ENCODE measurements at places on chromosomes 1 and 21.

DNA sequence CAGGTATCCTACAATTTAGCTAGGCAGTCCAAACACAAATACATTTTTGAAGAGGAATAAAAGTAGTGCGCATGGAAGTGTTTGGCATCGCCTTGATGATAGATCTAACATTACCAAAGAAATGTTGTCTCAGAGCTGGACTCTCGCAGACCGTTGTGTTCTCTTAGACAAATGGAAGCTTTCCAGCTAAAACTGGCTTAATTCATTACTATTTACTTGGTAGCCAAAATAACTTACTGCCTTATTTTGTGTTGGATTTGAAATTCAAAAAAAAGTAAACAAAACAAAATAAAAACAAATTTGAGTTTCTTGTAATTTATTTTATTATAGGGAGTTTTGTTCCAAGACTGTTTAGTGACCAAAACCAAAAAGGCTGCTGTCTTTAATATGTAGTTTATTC, 51.6 kb downstream of the PDE4B start:
- no peak for DNase-seq

- DNase-seq = no peak
These were observed 107.0 kb downstream of the PLXNA2 start for GRCh38 chr1:208137193-208137592.

- peak; percentile 31 for DNase-seq
These were observed 113.5 kb downstream of the OMA1 start for GRCh38 chr1:58432851-58433668.

GRCh38 chr1:67441183-67441582, 11.0 kb upstream of the SERBP1 start:
- no peak for DNase-seq

DNA sequence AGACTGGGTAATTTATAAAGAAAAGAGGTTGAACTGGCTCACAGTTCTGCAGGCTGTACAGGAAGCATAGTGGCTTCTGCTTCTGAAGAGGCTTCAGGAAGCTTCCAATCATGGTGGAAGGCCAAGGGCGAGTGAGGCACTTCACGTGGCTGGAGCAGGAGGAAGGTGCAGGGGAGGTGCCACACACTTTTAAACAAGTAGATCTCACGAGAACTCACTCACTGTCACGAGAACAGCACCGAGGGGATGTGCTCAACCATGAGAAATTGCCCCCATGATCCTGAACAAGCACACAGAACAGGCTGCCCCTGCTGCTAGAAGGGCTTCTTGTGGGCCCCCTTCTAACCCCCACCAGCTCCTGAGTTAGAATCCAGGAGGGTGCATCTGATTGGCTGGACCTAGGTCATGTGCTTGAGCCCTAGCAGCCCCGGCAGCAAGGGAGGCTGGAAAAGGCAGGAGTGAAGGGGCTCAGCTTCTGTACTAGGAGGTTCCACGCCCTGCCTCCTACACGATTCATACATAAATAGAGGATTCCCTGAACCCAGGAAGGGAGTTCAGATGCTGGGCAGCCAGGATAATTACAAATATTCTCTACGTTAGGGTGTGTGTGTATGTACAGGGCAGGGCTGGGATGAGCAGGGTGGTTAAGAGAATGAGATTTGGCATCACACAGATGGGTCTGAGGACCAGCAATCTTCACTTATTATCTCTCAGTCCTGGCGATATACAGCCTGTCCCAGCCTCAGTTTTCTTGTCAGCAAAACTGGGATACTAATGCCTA, 72.8 kb upstream of the ATP5PO start:
- no peak for DNase-seq

- no peak for DNase-seq
These were observed 32.2 kb downstream of the VASH2 start for GRCh38 chr1:212982430-212983152.

- DNase-seq = no peak
These were observed 20.6 kb upstream of the TBX15 start for GRCh38 chr1:119008483-119009311.

GRCh38 chr1:44284184-44284583, 70.9 kb downstream of the ERI3 start:
- no peak for DNase-seq

DNA sequence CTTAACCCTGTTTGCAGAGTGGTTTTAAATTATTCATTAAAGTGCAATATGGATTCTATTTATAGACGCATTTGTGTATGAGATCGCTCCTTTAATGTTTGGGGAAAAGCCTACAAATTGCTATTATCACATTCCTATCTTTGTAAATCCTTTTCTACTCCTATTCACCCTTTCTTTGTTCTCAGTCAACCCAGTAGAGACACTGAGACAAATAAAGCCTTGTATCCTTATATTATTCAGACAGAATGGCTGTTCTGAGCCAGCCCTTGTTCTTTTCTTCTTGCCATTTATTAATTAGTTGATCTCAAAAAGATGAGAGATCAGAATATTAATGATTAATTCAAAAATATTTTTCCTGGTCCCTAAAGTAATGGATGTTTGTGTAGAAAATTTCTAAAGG, 8.4 kb downstream of the PCBP3 start:
- DNase-seq = no peak

GRCh38 chr1:115262886-115263285, 75.2 kb downstream of the NGF start:
- no peak for DNase-seq

DNA sequence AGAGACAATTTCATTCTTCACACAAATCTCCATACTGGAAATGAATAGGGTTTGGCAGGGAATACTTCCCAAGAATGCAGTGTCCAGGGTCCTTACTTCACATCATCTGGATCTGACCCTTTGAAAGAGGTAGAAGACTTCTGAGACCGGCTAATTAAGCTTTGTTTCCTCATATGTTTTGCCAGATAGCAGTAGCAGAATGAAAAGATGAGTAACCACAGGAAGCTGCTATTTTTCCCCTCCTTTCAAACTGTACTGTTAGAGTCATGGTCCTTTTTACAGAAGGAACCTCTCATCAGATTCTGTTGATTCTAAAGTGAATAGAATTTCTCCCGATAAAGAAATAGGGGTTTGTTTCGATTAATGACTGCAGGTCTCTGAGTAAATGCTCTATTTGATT, 1.4 kb upstream of the OLFML3 start:
- DNase-seq = no peak

- no peak for DNase-seq
These were observed 226.2 kb downstream of the AJAP1 start for GRCh38 chr1:4880626-4881025.

- peak; percentile 57 for DNase-seq
These were observed 61.1 kb downstream of the XCL1 start for GRCh38 chr1:168637350-168637991.
